CD4-positive, alpha-beta memory T cell (primary cell): ENCODE measurements at places on chromosomes 12 and 14. TPM values are rescaled to one million over a fixed set of nuclear protein-coding genes. Genes with fewer than 3 reads are reported as not detected.

The TUBA1A gene
- polyA plus RNA-seq = 315 TPM

The PARPBP gene
- 2.8 TPM for polyA plus RNA-seq

The MORN3 gene
- polyA plus RNA-seq = 6.3 TPM

The CLEC12A gene
- not detected for polyA plus RNA-seq

GRCh38 chr14:99837822-99838221, 44.6 kb downstream of the EML1 start:
- H3K4me3 ChIP-seq = no peak overlapping the region
- H3K4me1 ChIP-seq = no peaks in the 10 kb centered on the region
- H3K27me3 ChIP-seq = peaks cover 10% of the 10 kb centered on the region
- no peaks in the 10 kb centered on the region for H3K36me3 ChIP-seq

DNA sequence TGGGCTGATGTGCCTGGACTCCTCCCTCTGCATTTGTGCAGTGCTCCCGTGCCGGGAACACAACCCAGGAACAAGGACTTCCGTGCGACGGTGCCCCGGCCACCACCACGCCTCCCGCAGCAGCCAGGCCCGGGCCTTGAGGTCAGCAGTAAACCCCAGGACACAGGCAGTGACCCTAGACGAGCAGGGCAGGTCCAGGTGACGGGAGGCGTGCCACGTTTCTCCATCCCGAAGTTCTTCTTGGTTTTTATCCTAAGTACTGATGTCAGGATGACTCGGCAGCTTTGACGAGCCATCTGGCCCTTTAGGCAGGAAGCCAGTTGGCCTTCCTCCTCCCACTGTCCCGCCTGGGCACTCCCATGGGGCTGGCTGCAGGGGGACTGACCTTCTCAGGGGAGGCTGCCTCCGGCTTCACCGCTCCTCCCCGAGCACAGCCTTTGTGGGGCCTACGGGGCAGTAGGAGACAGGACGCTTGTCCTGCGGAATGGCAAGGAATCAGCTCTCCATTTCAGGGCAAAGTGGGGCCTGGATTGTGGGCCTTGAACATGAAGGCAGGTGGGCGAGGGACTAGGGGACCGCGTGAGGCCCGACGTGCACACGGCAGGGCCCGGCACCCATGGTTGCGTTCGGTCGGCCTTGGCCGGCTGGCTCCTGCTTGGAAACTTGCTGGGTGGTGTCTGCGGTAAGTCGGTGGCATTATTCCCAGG, 94.1 kb downstream of the FBXL14 start:
- no peak overlapping the region for H3K27ac ChIP-seq
- H3K4me3 ChIP-seq = no peak overlapping the region
- H3K36me3 ChIP-seq = no peaks in the 10 kb centered on the region
- no peaks in the 10 kb centered on the region for H3K27me3 ChIP-seq

DNA sequence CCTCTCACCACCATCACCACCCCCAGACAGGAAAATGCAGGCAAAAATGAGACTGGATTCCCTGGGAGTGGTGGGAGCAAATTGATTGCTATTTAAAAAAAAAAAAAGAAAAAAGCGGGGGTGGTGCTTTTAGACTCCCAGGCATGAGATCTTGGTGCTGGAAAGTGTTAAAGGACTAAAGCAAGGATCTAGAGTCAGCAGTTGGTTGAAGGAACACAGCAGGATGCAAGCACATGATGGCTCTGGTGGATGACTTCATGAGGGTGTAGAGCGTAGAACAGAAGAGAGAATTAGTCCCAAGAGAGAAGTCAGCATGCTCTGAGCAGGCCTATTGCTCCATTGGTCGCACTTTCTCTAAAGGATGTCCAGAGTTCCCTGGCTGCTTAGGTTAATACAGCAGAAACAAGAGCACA, 183.8 kb upstream of the HMGA2 start:
- no peak overlapping the region for H3K27ac ChIP-seq
- H3K36me3 ChIP-seq = no peaks in the 10 kb centered on the region
- H3K27me3 ChIP-seq = no peaks in the 10 kb centered on the region
- no peak for DNase-seq
- H3K4me3 ChIP-seq = no peak overlapping the region

GRCh38 chr14:32618991-32619390, 289.9 kb downstream of the AKAP6 start:
- DNase-seq = no peak
- no peaks in the 10 kb centered on the region for H3K4me1 ChIP-seq

DNA sequence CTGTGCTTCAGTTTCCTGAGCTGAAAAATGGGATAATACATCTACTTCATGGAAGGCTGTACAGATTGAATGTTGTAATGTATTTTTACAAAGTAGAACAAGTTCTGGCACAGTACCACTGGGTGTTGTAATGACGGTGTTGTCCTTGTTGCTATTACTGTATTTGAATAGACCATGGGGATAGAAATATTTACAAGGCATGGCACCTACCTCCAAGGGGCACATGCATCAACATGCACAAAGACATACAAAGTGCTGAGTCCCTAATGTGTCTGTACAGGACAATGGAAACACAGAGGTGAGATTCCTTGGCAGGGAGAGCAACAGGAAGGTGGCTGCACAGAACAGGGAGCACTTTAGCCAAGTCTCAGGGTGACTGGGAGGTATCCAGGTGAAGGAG, 930.6 kb upstream of the TMEM132C start:
- H3K36me3 ChIP-seq = no peaks in the 10 kb centered on the region
- H3K27ac ChIP-seq = no peak overlapping the region
- no peak overlapping the region for H3K4me3 ChIP-seq
- H3K27me3 ChIP-seq = no peaks in the 10 kb centered on the region

- no peak for DNase-seq
- H3K27me3 ChIP-seq = peaks cover 64% of the 10 kb centered on the region
- no peak overlapping the region for H3K4me3 ChIP-seq
- peaks cover 44% of the 10 kb centered on the region for H3K4me1 ChIP-seq
Observed at GRCh38 chr12:48002773-48003218, 1.5 kb downstream of the COL2A1 start.

GRCh38 chr14:75200451-75200850, 24.0 kb upstream of the TMED10 start:
- H3K36me3 ChIP-seq = no peaks in the 10 kb centered on the region
- H3K27me3 ChIP-seq = no peaks in the 10 kb centered on the region
- no peak for DNase-seq
- no peak overlapping the region for H3K27ac ChIP-seq
- peaks cover 7% of the 10 kb centered on the region for H3K4me1 ChIP-seq

DNA sequence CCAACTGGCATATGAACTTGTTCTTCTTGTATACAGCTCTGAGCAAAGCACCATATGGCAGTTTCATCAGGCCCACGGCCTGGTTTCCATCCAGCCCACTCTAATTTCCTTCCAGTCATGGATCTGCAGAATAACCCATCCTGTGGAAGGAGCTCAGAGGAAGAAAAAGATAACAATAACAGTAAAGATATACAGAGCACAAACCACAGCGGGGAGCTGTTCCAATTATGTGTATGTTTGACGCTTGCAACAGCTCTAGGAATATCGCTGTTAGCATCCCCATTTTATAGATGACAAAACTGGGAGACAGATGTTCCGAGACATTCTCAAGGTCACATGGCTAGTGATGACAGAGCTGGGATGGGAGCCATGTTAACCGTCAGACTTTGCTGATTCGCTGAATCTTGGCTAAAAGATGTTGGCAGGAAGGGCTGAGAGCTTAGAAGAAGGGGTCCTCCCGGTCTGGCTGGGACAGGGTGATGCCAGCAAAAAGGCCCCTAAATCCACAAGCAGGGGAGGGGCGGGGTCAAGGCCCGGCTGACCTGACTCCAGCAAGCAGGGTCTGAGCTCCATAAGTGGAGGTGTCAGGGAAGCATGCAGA, 34.4 kb upstream of the CIPC start:
- no peaks in the 10 kb centered on the region for H3K27me3 ChIP-seq
- H3K4me3 ChIP-seq = no peak overlapping the region
- H3K36me3 ChIP-seq = no peaks in the 10 kb centered on the region
- no peak for DNase-seq
- H3K4me1 ChIP-seq = peaks cover 6% of the 10 kb centered on the region
- no peak overlapping the region for H3K27ac ChIP-seq

DNA sequence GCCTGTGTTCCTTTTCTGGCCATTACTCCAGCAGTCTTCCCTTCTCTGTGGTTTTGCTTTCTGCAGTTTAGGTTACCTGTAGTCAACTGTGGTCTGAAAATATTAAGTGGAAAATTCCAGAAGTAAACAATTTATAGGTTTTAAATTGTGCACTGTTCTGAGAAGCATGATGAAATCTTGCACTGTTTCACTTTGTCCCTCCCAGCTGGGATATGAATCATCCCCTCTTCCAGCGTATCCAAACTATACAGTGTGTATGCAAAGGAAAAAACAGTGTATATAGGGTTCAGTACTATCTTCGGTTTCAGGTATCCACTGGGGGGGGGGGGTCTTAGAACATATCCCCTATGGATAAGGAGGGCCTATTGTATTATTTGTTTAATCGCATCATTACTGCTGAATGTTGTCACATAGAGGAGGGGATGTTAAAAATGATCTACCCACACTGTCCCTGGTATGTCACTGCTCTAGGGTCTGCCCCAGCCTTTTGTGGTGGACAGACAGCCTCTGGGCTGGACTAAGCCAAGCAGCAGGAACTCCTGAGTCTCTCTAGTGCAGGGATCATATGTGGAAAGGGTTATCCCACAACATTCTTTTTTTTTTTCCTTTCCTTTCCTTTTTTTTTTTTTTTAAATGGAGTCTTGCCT, 109.1 kb upstream of the MAX start:
- peaks cover 56% of the 10 kb centered on the region for H3K4me1 ChIP-seq
- H3K4me3 ChIP-seq = no peak overlapping the region
- DNase-seq = no peak

GRCh38 chr14:55752580-55753390, 172.8 kb downstream of the KTN1 start:
- no peaks in the 10 kb centered on the region for H3K27me3 ChIP-seq
- H3K4me3 ChIP-seq = no peak overlapping the region
- no peaks in the 10 kb centered on the region for H3K4me1 ChIP-seq
- H3K36me3 ChIP-seq = no peaks in the 10 kb centered on the region
- DNase-seq = no peak

- DNase-seq = no peak
- no peak overlapping the region for H3K4me3 ChIP-seq
Observed at GRCh38 chr12:70468741-70469140, 102.7 kb downstream of the KCNMB4 start.

DNA sequence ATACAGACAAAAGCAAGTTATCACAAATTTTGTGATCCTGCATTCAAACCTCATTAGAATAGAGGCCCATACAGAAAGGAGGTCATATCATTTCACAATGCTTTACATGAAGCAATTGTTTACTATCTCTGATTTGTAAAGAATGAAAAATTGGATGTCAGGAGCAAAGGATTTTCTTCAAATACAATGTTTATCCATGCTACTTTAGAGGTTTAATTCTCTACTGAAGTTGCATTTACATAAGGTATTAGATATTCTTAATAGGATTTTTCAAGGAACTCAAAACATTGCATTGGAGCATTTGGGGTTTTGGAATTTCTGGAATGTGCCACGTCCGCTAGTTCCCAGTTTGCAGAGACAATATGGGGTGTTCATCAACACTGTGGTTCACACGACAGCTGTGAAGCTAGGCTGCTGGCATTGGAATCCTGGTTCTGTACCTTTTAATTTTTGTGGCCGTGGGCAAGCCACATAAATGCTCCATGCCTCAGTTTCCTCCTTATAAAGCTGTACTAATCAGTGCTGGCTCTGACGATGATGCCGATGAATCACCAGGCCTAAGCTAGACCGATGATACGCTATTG, 174.8 kb downstream of the APAF1 start:
- H3K36me3 ChIP-seq = no peaks in the 10 kb centered on the region
- H3K27ac ChIP-seq = no peak overlapping the region
- H3K27me3 ChIP-seq = no peaks in the 10 kb centered on the region
- H3K4me1 ChIP-seq = no peaks in the 10 kb centered on the region
- no peak for DNase-seq
